Activated CD8-positive, alpha-beta T cell treated with anti-CD3 and anti-CD28 coated beads, Interleukin-2, amount 10 ng/mL, durations not matched to agents 7 days and 5 days (primary cell): ENCODE measurements at places on chromosomes 7 and 10.

DNA sequence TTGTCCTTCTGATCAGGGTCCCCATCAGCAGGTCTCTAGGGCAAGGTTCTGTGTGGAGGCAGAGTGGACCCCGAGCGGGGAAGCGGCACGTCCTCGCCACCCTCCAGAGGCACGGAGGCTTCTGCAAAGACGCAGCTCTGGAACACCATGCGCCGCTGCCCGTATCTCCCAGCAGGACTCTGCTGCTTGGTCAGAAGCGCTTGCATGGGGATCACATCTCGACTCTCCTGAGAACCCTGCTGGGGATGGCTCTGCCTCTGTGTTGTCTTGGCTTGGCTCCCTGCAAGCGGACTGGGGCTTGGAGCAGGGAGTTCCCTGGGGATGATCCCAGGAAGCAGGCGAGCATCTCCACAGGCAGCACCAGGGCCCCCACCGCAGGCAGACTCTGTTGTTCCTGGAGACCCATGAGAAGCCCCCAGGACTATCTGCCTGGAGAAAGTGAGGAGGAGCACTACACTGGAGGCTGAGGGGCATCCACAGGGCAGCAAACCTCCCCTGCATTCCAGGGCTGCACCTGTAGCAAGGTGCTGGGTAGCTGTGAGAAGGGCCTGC is 520.5 kb downstream of the GLRX3 start:
- H3K36me3 ChIP-seq, result no peaks in the 10 kb centered on the region
- no peak overlapping the region for H3K27ac ChIP-seq
- H3K4me1 ChIP-seq, result no peaks in the 10 kb centered on the region
- no peak overlapping the region for H3K4me3 ChIP-seq

- DNase-seq, result no peak
- no peaks in the 10 kb centered on the region for H3K27me3 ChIP-seq
- H3K27ac ChIP-seq, result no peak overlapping the region
- no peak overlapping the region for H3K4me3 ChIP-seq
Measured at GRCh38 chr10:104880624-104881398, 239.7 kb downstream of the SORCS3 start.

- DNase-seq, result no peak
- H3K4me1 ChIP-seq, result no peaks in the 10 kb centered on the region
- peaks cover 44% of the 10 kb centered on the region for H3K27me3 ChIP-seq
- no peak overlapping the region for H3K27ac ChIP-seq
- H3K4me3 ChIP-seq, result no peak overlapping the region
- H3K36me3 ChIP-seq, result no peaks in the 10 kb centered on the region
Measured at GRCh38 chr10:99450156-99450555, 19.7 kb upstream of the GOT1 start.

DNA sequence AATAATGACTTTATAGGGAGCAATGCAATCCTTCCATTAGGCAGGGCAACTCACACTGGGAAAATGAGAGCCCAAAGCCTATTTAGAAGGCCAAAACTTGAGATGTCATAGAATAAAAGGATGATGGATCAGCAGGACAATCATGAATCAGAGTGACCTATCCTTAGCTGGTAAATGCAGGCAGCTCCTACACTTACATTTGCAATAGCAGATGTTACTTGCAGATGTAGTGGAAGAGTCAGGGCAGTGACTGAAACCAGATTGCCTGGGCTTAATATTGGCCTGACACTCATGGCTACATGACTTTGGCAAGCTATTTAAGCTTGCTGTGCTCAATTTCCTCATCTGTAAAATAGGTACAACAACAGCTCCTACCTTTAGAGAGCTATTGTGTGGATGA is 98.7 kb downstream of the PRTFDC1 start:
- H3K4me3 ChIP-seq, result no peak overlapping the region
- no peak for DNase-seq
- H3K27ac ChIP-seq, result no peak overlapping the region
- H3K4me1 ChIP-seq, result no peaks in the 10 kb centered on the region

DNA sequence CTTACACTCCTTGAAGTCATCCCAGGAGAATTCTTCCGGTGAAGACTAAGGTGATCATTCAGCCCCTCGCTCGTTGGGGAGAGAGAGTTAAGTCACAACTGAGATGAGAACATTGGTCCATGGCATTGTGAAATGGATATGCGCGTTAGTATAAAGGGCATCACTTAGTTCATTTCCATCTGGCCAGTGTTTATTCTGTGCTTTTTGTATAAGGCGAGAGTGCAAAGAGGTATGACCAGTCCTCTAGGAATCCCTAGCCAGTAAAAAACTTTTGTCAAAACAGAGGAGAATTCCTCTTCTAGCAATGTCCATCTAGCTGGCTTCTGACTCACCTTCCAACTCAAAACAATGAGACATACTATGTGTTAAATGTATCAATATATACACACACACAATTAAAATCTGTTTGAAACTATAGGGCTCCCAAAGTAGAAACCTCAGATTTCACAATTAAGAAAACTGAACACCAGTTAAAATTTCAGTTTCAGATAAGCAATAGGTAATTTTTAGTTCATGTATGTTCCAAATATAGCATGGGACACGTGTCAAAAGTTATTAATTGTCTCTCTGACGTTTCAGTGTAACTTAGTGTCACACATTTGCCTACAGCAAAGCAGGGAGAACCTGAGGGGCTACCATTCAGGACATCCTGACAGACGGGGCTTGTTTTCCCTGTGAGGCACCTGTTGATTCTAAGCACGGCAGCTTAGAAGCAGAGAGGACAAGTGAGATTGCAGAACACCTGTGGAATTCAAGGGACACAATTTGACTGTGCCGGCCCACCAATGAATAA is 158.9 kb downstream of the KLF6 start:
- DNase-seq, result no peak
- H3K36me3 ChIP-seq, result no peaks in the 10 kb centered on the region
- H3K4me1 ChIP-seq, result peaks cover 14% of the 10 kb centered on the region
- no peak overlapping the region for H3K27ac ChIP-seq
